Stimulated activated CD4-positive, alpha-beta T cell treated with anti-CD3 and anti-CD28 coated beads, Interleukin-2, amount 100 ng/mL, for 24 hours (primary cell): ENCODE measurements at places on chromosomes 4 and X.
A peak's percentile ranks its signal among the peaks of the same experiment; 100 is the strongest.

DNA sequence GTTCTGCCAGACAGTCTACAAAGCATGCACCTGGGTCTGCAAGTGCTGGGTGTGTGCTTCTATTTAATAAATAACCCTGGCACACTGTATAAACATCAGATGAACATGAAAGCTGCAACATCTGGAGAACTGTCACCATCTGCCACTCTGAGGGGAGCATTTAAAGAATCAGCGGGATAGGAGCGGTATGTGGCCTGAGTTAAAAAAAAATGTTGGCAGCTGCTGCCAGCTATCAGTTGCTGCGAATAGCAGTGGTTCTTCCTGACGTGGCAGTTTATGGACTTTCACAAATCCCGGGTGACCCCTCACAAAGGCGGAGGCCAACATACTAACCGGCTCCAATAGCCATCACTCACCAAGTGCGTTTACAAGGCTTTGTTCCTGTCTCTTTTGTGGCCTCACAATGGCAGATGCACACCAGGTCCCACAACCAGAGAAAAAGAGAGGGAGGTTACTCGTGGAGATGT lies 95.1 kb downstream of the RASL11B start:
- no peak for DNase-seq

GRCh38 chrX:147917700-147918695 lies 6.3 kb downstream of the FMR1 start:
- no peak for DNase-seq

DNA sequence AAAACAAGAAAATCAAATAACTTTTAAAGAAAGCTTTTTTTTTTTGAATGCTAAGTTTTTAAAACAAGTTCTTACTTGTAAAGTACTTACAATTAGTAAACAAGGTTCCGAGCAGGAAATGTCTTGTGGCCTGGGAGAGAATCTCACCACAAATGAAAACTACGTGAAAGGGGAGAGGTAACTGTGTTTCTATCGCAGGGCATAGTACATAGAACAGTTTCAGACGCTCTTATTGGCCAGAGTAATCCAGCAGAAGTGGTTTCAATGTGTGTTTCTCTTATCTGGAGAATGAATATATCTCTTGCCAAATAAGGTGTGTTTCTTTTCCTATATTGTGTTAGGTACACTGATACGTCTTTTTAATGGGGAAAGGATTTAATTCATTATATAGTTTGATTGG lies at the start of gene PLAC8:
Gene PLAC8, minus strand, starts transcription at position 154 of the 400 bp plus-strand sequence. CDS start 6,808 bp downstream, outside the sequence.
- no peak for DNase-seq

GRCh38 chrX:104172121-104172520 lies 5.9 kb downstream of the FAM199X start:
- DNase-seq = no peak

GRCh38 chr4:25875281-25875745 lies 12.5 kb upstream of the SEL1L3 start:
- no peak for DNase-seq

GRCh38 chr4:173287486-173287885 lies 46.7 kb downstream of the HMGB2 start:
- DNase-seq = no peak

DNA sequence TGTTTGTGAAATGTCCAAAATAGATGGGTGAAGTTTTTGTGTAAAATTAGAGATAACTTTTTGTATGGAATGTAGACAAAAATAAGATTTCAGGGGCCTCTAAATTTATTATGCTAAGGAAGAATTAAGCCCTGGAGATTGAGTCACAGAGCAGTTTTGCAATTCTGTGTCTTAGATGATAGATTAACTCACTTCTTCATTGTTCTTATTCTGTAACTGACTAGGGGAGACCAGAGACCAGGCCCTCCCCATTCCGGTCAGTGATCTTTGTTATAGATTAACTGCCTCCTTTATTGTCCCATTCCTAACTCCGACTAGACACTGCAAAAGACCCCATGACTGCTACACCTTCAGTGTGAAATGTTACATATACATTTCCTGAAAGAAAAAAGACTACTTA lies 238.4 kb upstream of the TAPT1 start:
- DNase-seq = no peak

- DNase-seq = peak; percentile 5
Observed at GRCh38 chr4:2135083-2135482, 76.0 kb downstream of the NAT8L start.

DNA sequence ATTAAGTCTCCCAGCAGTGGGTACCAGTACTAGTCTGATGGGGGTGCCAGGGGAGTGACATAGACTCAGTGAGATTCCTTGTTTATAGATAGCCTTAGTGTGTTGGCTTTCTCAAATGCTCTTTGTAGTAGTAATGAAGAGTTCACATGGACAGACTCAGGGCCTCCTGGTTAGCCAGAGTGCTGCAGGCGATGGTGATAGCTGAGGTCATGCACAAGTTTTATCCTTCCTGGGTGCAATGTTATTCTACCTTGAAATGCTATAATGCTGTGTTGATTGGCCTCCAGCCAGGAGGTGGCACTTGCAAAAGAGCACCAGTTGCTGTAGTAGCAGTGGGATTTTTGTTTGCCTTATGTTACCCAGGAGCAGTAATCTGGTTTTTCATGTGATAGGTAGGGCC lies 35.5 kb upstream of the ADH4 start:
- DNase-seq = no peak

DNA sequence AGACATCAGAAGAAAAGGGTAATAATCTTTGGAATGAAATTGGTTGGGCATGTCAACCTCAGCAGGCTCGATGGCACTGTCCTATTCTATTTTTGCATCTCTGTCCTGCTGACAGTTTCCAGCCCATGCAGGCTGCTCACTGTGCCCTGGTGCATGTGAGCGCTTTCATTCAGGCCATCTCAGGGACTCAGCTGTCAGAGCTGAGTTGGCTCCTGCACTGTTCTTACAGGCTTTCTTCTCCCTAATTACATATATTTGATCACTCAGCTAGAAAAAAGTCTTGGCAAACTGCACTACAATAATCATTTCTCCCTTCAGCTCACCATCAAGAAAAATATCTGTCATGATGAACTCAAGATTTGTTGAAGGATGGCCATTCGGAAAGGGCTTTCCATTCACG lies 84.7 kb downstream of the RASL11B start:
- DNase-seq = no peak

DNA sequence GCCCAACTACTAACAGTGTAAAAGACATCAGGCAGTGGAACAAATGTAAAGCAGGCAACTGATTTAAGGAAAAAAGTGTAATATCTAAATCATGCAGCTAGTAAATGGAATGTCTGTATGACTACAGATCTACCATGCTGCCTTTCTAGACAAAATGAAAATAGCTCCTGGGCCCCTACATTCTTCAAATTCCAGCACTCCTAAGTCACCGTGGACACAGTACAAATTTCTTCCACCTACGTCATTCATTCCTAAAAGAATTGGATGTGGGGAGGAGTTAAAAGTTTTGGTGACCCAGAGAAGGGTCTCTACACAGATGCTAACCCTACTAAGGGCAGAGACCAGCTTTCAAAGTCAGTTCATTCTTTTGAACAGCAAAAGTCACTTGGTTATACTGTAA lies 137.2 kb upstream of the ARHGEF9 start:
- DNase-seq = no peak

DNA sequence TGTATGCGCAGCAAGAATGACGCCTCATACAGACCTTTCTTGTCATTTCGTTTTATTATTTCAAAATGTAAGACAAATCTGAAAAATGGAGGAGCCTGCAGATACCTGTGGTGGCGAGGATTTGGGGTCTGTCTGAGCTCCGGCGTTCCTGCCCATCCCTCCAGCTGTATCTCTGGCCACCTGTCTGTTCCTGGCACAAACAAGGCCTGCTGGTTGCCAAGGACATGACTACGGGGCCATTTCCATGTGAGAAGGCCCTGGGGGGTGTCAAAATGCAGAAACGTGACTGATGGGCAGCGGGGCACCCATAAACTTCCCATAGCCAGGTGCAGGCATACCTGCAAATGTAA lies 591 bp upstream of the TSPAN7 start:
- no peak for DNase-seq

GRCh38 chr4:85812776-85813175 lies 337.8 kb downstream of the ARHGAP24 start:
- DNase-seq = no peak

DNA sequence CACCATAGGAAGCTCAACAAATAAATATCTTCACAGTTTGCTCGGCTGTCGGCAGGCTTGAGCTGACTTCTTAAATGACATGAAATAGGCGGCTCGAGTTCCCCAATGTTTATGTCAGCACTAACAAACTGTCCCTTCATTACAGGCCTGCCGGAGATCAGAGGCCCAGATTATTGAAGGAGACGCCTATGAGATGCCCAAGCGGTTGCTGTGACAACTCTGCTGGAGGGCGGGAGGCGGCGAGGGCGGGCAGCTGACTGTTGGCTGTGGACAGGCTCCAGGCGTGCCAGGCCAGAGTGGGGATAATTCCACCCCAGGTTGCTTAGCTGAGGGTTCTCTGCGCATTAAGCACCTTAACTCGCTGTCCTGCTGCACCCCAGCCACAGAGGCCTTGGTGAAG lies 39.2 kb upstream of the MSX1 start:
- DNase-seq = no peak

DNA sequence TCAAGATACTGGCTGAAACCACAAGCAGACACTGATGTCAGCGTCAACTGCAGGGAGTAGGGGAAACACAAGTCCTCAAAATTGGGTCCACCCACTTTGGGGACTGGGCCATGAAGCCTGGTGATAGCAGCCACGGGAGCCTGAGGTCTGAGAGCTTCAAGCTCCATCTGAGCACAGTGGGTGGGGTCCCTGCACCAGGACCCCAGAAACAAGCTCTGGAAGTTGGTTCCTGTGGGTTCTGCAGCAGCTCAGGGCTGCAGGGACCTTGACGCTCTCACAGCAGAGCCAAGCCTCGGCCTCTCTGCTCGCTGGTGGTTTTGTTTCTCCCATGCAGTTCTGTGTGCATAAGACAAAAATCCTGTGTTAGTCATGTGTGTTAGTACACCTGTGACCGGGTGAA lies 54.5 kb downstream of the CPLX1 start:
- DNase-seq = no peak

- no peak for DNase-seq
Observed at GRCh38 chrX:70970482-70970995, 39.6 kb upstream of the SLC7A3 start.

DNA sequence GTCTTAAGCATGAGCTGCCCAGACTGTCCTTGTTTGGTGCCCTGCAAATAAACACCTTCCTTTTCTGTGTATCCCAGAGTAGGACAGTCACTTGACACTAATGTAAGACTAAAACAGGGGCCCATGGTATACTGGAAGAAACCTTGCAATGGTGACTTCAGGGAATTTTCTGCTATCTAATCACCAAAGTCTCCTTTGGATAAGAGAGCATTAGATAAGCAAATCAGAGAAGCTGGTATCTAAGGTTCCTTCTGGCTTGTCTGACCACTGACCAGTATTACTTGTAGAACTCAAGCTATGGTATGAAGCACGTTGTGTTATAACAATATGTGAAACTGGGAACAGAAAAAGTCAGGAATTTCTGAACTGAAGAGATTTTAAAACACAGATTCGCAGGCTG lies 173.9 kb downstream of the COL25A1 start:
- DNase-seq = no peak

- DNase-seq = no peak
Observed at GRCh38 chrX:68416592-68416991, 16.7 kb downstream of the OPHN1 start.

DNA sequence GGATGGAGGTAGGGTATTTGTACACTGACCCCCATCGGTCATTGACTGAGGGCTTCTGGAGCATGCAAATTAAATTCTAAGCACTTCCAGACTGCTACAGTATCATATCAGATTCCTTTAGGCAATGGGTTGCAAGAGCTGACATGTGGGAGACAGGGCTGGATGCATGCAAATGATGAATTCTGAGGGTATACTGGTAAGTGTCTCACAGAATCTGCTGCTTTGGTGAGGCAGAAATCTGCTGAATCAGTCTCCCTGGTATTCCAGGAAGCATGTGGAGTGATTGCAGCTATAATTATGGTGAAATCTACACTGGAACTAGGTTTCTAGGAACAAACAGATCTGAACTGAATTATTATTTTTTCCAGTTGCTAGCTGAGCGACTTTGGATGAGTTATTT lies 684.9 kb upstream of the MAGEB2 start:
- no peak for DNase-seq

- no peak for DNase-seq
Observed at GRCh38 chrX:143873343-143873742, 10.5 kb upstream of the UBE2NL start.
